ENCODE measurements at places on chromosomes 11 and 22.

- peak; percentile 84 for DNase-seq
Measured at GRCh38 chr11:64743591-64744543, at the start of gene RASGRP2. TSS of gene RASGRP2 (minus strand) at chr11:64744142. CDS start at chr11:64742866, 1,276 bp downstream.

- DNase-seq: peak; percentile 6
Measured at GRCh38 chr11:196786-197731, 4.2 kb downstream of the SCGB1C1 start.

DNA sequence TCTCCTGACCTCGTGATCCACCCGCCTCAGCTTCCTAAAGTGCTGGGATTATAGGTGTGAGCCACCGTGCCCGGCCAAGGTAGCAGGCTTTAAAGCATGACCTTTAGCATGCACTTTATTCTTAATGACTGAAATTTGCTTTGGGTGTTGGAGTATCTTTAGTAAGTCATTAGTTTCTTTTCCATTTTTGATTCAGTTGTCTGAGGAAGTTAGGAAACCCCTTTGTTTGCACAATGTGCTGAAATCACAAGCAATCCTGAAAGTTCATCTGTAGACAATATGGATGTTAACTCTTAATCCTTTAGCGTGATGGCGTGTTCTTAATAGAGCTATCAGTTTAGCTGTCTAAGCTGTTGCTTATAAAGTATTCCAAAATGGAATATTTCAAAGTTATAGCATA, 16.8 kb downstream of the SDHD start:
- DNase-seq: no peak

- no peak for DNase-seq
Measured at GRCh38 chr11:71500601-71501021, 26.5 kb upstream of the KRTAP5-7 start.

GRCh38 chr11:126407682-126408288, 52.3 kb downstream of the ST3GAL4 start:
- no peak for DNase-seq

DNA sequence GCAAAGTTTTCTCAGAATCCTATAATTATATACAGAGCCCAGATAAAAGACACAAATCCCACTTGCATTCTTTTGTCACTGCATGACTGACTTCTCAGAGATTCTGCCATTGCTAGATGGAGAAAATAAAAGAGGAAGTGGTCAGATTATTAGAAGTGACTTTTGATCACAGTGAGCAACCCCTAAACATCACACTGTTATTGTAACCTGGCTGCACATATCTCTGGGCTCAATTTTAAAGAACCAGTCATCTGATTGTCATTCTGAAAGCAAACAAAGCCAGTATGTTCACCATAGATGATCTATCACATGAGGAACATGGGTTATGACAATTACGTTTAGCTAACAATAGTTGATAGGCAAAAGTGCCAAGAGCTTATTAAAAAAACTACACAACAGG, 47.8 kb downstream of the COPB1 start:
- no peak for DNase-seq

DNA sequence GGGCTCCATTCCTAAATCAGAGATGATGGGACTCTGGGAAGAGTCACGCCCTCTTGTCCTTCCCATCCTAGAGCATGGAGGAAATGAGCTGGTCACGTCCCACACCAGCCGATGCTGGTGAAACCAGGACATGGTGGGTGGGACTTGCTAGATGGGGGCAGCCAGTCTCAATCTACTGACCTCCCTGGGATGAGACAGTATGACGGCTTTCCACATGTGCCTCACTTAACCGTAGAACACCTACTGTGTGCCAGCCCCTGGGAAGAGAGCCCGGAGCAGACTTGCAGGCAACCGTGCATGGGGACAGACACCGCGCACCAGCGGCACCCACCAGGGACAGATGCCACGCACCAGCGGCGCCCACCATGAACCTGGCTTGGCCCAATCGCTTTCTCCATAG, 3.8 kb downstream of the OSBPL5 start:
- peak; percentile 7 for DNase-seq

GRCh38 chr11:125069796-125070195, 6.7 kb downstream of the SLC37A2 start:
- DNase-seq: no peak

DNA sequence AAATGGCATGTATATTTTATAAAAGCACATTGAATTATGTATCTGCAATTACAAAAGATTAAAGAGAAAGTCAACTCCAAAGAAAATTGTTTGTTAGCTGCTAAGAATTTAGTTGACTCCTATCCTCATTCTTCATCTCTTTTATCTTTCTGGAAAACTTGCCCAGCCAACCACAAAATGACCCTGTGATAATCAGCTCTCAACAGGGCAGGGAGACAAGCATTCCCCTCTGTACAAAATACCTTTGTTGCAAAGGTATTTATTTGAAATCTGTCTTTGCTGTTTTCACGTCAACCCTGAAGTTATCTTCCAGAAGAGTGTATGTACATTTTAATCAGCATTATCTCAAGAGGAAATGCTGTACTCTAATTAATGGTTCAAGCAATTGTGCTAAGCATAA, 191.1 kb upstream of the DDI1 start:
- DNase-seq: no peak

- DNase-seq: peak; percentile 70
Measured at GRCh38 chr22:38733329-38733723, 22.5 kb downstream of the SUN2 start.

GRCh38 chr11:37699644-37700043, 1101.6 kb upstream of the RAG2 start:
- DNase-seq: no peak

- DNase-seq: no peak
Measured at GRCh38 chr11:73223998-73224730, 6.1 kb downstream of the P2RY2 start.

Data from transverse colon (tissue), 4 donors.